ENCODE measurements at places on chromosomes 4 and X. TPM values are rescaled to one million over a fixed set of nuclear protein-coding genes. Genes with fewer than 3 reads are reported as not detected.

The NKX6-1 gene
- not detected for total RNA-seq

The NDST4 gene
- not detected for total RNA-seq

The JCHAIN gene
- total RNA-seq, result 0.84 TPM

The MGST2 gene
- 12.3 TPM for total RNA-seq
